ENCODE measurements at places on chromosomes 5 and 9. TPM values are rescaled to one million over a fixed set of nuclear protein-coding genes. Genes with fewer than 3 reads are reported as not detected.
A peak's percentile ranks its signal among the peaks of the same experiment; 100 is the strongest.

The DDX4 gene
- total RNA-seq: not detected

The IFNE gene
- total RNA-seq: not detected

The CCDC180 gene
- total RNA-seq: 11.9 TPM

The NACC2 gene
- 55.3 TPM for total RNA-seq

The EIF4E1B gene
- total RNA-seq: not detected

The ARL14EPL gene
- total RNA-seq: not detected

The DNAJC21 gene
- 44.0 TPM for total RNA-seq

The APBA1 gene
- total RNA-seq: 4.2 TPM

- no peaks in the 10 kb centered on the region for H3K27me3 ChIP-seq
- DNase-seq: no peak
- no peak overlapping the region for H3K27ac ChIP-seq
- no peaks in the 10 kb centered on the region for H3K36me3 ChIP-seq
- no peak overlapping the region for H3K4me3 ChIP-seq
Measured at GRCh38 chr5:58924306-58924705, 341.4 kb downstream of the RAB3C start.

DNA sequence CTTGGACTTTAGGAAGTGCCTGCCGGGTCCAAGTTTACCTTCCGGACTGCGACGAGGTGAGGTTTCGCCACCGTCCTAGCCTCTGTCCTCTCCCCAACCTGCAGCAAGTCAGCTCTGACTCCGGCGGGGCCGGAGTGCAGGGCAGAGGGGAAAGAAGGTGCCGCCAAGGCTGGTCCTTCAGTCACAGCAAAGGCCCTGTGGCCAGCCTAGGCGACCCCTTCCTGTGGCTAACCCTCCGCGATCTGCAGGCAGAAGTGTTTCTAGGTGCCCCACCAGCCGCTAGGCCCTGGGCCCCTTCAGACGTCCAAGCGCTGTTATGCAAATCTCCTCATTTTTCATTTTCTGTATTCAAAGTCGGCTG is 11.1 kb upstream of the NKX2-5 start:
- no peak for DNase-seq
- no peaks in the 10 kb centered on the region for H3K36me3 ChIP-seq
- peaks cover 100% of the 10 kb centered on the region for H3K27me3 ChIP-seq
- peaks cover 10% of the 10 kb centered on the region for H3K4me1 ChIP-seq

GRCh38 chr5:122559676-122560075 is 215.2 kb upstream of the SNX2 start:
- no peak for DNase-seq
- H3K4me3 ChIP-seq: no peak overlapping the region
- H3K4me1 ChIP-seq: no peaks in the 10 kb centered on the region
- no peaks in the 10 kb centered on the region for H3K27me3 ChIP-seq
- no peaks in the 10 kb centered on the region for H3K36me3 ChIP-seq

DNA sequence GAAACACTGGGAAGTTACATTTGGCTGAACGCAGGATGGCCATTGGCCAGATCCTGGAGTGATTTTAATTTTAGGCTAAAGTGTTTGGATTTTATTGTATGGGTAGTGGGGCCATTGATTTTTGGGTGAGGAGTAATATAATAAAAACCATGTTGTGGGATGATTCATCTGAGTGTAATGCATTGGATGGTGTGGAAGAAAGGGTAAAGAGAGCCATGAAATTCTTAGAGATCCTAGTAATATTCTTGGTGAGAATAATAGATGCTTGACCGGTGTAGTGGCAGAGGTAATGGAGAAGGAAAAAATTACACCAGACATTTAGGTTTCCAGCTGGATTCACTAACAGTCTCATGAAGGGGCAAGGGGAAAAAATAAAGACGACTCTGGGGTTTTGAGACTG is 158.1 kb downstream of the NPR3 start:
- H3K4me3 ChIP-seq: no peak overlapping the region
- DNase-seq: no peak
- H3K27me3 ChIP-seq: no peaks in the 10 kb centered on the region
- H3K36me3 ChIP-seq: no peaks in the 10 kb centered on the region
- H3K4me1 ChIP-seq: no peaks in the 10 kb centered on the region

DNA sequence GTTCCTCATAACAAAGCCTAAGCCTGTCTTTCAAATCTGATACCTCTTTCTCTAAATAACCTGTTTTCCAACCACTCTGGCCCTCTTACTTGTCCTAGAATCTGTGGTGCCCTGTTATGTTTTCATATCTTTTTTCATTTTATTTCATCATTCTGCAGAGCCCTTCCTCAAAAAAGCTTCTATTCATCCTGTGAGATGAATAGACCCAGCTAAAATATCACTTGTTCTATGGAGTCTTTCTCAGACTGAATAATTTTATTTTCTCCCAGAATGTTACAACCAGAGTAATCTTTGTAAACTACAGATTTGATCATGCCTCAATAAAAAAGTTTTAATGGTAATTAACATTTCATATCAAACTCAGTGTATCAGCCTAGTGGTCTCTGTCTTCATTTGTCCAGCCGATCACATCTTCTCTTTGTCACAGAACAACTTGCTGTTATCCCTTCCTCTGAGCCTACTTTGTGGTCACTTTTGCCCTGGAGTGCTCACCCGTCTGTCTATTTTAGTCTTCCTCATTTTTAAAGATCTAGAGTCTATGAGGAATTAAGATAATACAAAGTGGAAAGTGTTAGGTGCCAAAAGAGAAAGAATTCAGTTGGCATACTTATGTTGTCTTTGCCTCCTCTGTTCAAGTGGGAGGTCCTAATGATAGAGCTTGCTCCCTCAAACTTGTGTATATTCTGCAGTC is 77.8 kb downstream of the ZCCHC7 start:
- no peak overlapping the region for H3K27ac ChIP-seq
- no peaks in the 10 kb centered on the region for H3K36me3 ChIP-seq
- H3K4me1 ChIP-seq: peaks cover 17% of the 10 kb centered on the region
- no peak overlapping the region for H3K4me3 ChIP-seq
- DNase-seq: no peak
- no peaks in the 10 kb centered on the region for H3K27me3 ChIP-seq

DNA sequence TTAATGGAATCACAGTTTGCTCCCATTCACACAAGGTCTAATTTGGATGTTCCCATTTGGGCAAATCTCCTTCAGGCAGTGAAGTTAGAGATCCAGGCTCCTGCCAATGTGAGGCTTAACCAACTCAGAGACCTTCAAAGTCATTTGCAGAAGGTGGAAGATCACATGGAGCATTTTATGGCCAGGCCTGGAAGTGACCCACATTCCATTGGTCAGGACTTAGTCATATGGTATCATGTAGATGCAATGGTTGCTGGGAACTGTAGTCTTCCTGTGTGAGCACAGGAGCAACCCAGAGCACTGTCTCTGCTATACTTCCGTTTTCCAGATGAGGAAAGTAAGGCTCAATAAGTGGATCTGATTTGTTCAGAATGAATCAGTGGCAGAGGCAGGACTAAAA is 292.7 kb upstream of the SMARCA2 start:
- no peak for DNase-seq
- no peaks in the 10 kb centered on the region for H3K4me1 ChIP-seq
- H3K27me3 ChIP-seq: no peaks in the 10 kb centered on the region
- no peak overlapping the region for H3K4me3 ChIP-seq

DNA sequence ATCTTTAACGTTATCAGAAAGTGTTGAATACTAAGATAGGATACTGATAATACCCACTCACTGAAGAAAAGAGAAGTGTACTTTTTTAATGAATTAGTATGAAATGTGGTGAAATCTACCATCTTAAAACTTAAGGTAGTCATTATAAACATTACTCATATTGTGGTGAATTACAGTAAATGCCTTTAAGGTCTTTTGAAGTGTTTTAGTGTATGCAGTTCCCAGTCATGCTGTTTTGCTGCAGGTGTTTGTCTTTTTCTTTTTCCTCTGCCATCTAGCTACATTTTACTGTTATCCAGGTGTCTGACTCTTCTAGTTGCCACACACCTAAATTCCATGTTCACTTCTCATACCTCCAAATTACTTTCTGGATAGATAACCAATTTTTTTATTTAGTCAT is 72.6 kb downstream of the ERMP1 start:
- no peaks in the 10 kb centered on the region for H3K4me1 ChIP-seq
- H3K27ac ChIP-seq: no peak overlapping the region
- no peak for DNase-seq

GRCh38 chr9:134176599-134176968 is 12.2 kb upstream of the RNU6ATAC start:
- peaks cover 19% of the 10 kb centered on the region for H3K4me1 ChIP-seq
- peaks cover 41% of the 10 kb centered on the region for H3K27me3 ChIP-seq
- no peak overlapping the region for H3K4me3 ChIP-seq

DNA sequence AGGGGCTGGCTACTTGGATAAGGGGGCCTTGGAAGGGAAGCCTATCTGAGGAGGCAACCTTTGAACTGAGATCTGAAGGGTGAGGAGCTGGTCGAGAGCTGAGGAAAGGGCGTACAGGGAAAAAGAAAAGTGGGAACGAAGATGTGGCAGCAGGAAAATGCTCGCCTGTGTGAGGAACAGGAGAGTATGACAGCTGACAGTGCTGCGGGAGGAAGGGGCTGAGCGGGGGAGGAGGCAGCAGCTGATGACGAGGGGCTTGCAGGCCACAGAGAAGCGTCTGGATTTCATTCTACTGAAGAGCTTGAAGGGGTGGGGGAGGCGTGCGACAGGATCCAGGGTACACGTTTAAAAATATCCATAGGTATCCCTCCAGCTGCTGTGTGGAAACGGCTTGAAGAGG is 28.9 kb downstream of the SH3PXD2B start:
- no peak overlapping the region for H3K4me3 ChIP-seq
- DNase-seq: no peak
- peak overlapping the region; percentile 96 for H3K27ac ChIP-seq
- H3K4me1 ChIP-seq: peaks cover 76% of the 10 kb centered on the region
- no peaks in the 10 kb centered on the region for H3K36me3 ChIP-seq

DNA sequence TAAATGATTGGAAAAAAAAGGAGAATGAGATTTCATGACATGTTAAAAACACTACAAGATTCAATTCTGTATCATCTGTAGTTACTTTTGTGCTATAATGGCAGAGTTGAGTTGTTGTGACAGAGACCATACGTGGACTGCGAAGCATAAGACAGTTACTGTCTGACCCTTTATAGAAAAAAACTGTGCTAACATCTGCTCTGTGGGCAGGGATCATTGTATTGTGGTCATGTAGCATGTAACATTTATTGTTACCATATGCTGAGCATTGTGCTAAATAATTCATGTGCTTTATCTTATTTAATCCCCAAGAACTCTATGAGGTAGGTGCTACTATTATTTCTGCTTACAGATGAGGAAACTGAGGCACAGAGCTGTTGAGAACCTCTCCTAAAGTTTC is 147.3 kb upstream of the HMHB1 start:
- no peak overlapping the region for H3K4me3 ChIP-seq
- no peak overlapping the region for H3K27ac ChIP-seq
- H3K4me1 ChIP-seq: no peaks in the 10 kb centered on the region
- no peaks in the 10 kb centered on the region for H3K36me3 ChIP-seq

DNA sequence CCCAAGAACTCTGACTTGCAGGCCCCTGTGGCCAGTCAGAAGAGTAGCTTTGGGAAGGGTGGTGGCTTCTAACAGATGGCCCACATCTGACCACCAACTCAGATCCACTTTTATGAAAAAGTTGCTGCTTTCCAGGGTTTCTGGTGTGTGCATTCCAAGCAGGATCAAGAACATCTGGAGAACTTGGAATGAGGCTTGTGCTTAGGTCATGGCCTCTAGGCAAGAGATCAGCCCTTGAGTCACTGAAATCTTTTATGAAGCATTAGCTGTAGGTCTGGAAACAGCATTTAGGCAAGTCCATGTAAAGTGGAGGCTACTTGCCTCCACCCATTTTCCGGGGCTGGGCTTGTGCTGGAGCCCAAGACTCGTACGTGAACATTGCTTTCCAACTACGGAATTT is 433.3 kb downstream of the SH3GL2 start:
- H3K27me3 ChIP-seq: no peaks in the 10 kb centered on the region
- no peak for DNase-seq
- no peaks in the 10 kb centered on the region for H3K4me1 ChIP-seq
- no peaks in the 10 kb centered on the region for H3K36me3 ChIP-seq

- H3K4me1 ChIP-seq: no peaks in the 10 kb centered on the region
- H3K36me3 ChIP-seq: no peaks in the 10 kb centered on the region
- no peak overlapping the region for H3K27ac ChIP-seq
- H3K27me3 ChIP-seq: no peaks in the 10 kb centered on the region
Measured at GRCh38 chr5:62268234-62268633, 37.8 kb upstream of the KIF2A start.

GRCh38 chr5:150595466-150596031 is 44.9 kb upstream of the SYNPO start:
- no peak overlapping the region for H3K4me3 ChIP-seq
- no peaks in the 10 kb centered on the region for H3K4me1 ChIP-seq
- H3K36me3 ChIP-seq: no peaks in the 10 kb centered on the region
- H3K27ac ChIP-seq: peak overlapping the region; percentile 3

DNA sequence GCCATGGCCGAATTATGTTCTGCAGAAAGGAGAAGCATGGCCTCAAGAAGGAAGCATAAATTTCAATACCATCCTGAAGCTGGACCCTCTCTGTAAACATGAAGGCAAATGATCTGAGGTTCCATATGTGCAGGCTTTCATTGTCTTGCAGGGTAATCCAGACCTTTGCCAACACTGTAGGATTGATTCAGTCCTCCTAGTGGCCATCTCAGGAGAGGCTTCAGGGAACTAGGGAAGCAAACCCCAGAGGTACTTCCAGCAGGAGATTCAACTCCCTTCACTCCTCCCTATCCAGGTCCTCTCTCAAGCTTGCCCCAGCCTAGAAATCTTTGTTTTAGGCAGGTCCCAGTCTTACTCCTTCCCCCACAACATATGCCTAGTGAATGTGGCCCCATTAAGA is 99.3 kb upstream of the HCN1 start:
- no peaks in the 10 kb centered on the region for H3K4me1 ChIP-seq
- H3K27ac ChIP-seq: no peak overlapping the region
- DNase-seq: no peak
- no peaks in the 10 kb centered on the region for H3K27me3 ChIP-seq
- H3K4me3 ChIP-seq: no peak overlapping the region

GRCh38 chr9:127143920-127144465 is 21.6 kb upstream of the ANGPTL2 start:
- no peaks in the 10 kb centered on the region for H3K27me3 ChIP-seq
- peak overlapping the region; percentile 18 for H3K27ac ChIP-seq
- no peak for DNase-seq
- H3K4me3 ChIP-seq: no peak overlapping the region
- peaks cover 3% of the 10 kb centered on the region for H3K4me1 ChIP-seq

DNA sequence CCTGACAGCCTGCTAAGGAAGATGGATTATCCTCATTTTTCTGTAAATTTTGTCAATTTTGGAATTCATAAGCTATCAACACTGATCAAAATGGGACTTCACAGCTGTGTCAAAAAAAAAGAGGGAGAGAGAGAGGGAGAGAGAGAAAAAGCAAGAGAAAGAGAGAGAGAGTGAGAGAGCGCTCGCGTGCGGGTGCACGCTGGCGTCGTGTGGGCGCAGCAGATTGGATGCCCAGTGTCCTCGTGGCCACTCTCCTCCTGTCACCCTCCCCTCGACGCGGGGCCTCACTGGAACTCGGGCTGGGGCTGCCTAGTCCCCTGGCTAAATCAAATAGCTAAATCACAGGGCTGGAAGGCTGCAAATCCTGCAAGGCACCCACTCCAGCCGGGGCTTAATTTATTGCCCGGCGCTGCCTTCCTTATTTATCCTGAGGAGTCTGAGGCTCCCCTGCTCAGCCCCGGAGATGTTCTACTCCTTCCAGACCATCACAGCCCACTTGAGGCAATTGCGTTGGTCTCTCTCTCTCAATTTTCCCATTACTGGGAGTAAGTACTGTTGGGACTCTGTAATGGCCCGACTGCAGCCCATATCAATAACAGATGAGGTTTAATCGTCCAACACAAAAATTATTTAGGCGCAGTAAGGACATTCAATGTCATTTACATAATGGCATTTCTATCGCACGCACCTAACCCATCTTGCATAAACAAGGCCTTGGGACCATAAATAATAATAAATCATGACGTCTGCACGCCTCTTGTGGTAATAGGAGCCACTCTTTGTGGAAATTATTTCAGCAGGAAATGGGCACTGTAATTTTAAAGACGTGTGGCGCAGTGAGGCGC is 94.2 kb downstream of the PAX5 start:
- H3K4me1 ChIP-seq: no peaks in the 10 kb centered on the region
- H3K36me3 ChIP-seq: no peaks in the 10 kb centered on the region
- H3K27me3 ChIP-seq: peaks cover 21% of the 10 kb centered on the region
- no peak for DNase-seq
- H3K27ac ChIP-seq: no peak overlapping the region

Data from sigmoid colon (tissue), 7 donors.